ENCODE measurements at places on chromosomes 13 and 19. TPM values are rescaled to one million over a fixed set of nuclear protein-coding genes. Genes with fewer than 3 reads are reported as not detected.

PSG5 gene
- not detected for total RNA-seq

DNA sequence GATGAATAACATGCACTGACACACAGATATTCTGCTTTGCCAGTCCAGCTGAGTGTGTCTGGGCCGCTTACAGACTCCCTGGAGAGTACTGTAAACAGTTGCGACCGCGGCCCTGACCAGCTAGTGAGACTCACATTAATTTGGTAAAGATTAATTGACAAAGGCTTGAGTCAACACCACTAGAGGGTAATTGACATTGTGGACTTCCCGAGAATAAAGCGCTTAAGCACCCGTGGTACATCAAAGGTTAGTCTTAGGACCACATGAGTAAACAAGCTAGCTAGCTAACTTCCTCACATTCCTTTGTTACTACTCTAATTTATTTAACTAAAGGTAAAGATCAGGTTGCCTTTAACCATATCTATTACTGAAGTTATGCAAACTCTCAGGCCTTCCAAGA, 624.4 kb upstream of the ARGLU1 start:
- peak; percentile 6 for DNase-seq

PVR gene
- total RNA-seq: 4.4 TPM

DNA sequence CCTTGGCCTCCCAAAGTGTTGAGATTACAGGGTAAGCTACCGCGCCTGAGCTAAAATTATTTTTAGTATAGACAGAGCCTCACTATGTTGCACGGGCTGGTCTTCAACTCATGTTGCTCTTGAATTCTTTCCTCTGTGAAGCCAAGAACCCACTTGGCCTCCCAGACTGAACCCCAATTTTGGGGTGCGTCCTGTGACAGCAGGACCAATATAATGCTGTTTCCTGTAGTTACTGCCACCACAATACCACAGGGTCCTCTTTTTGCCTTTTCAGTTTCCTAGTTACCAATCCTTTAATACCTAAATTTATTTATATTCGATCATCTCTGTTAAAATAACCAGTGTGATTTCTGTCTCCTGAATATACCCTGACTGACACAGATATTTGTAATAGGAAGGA, 32.9 kb downstream of the TSKS start:
- DNase-seq: no peak

DNA sequence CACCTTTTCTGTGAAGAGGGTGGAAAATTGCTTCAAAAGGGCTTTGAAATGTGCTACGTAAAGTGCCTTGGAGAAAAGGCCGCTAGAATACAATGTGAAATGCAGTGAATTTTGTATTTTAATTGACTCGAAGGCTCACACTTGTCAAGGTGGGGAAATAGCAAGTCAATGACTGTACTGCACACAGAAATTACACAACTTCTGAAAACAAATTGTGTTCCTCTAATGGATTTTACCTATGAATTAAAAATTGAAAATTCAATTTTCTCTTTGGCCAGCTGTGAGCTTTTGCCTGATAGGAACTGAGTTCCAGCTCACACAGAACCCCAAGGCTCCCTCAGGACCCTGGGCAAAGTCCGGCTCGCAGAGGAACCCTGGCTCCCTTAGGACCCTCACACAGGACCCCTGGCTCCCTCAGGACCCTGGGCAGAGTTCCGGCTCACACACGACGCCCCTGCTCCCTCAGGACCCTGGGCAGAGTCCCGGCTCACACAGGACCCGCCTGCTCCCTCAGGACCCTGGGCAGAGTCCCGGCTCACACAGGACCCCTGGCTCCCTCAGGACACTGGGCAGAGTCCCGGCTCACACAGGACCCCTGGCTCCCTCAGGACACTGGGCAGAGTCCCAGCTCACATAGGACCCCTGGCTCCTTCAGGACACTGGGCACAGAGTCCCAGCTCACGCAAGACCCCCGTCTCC, 324.9 kb downstream of the UQCRFS1 start:
- DNase-seq: peak; percentile 69

TPTE2 gene
- total RNA-seq: 0.17 TPM

DNA sequence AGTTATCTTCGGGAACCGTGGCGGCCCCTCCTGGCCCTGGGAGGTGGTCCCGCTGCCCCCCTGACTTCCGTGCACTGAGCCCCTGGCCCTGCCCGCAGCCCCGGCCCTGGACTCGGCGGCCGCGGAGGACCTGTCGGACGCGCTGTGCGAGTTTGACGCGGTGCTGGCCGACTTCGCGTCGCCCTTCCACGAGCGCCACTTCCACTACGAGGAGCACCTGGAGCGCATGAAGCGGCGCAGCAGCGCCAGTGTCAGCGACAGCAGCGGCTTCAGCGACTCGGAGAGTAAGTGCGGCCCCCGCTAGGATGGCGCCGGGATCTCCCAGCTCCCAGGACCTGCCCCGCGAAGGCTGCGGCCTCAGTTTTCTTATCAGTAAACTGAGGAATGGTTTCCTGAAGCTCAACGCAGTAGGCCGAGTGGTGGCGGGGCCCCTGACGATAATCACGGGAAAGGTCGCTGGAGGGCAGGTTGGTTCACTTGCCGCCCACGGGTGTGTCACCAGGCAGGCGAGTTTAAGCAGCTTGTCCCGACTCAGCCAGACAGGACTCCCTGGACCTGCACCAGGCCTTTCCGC, 924 bp downstream of the RGCC start:
- DNase-seq: peak; percentile 54

ZNF43 gene
- 65.2 TPM for total RNA-seq

ERICH6B gene
- not detected for total RNA-seq

DNA sequence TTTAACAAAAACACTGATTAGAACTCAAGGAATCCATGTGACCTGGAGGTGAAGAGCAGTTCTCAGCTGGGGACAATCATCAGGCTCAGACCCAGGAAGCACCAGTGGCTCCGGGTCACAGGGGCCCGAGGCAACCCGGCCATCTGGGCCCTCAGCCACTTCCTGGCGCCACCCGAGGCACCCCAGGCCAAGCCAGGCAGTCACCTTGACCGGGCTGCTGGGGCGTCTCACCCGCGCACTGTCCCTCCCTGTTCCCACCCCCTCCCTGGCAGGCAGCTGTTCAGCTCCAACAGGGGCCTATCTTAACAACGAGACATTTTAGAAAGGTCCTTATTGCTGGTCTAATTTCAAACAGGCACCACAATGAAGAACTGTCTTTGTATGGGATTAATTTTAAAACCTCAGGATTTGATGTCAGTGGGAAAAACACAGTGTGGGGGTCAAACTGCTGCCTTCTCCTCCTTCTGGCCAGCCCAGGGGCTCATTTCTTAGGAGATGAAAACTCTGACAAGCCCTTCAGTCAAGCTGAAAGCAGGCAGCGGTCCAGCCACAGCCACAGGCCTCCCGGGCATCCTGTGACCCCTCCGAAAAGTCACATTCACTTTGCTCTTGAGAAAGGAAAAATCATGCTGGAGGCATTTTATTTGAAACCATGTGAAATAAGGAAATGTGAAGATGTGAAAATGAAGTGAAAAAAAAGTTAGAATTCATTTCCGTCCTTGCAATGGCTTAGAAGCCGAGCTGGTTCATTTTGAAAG, 83.3 kb downstream of the KCTD15 start:
- DNase-seq: no peak

DNA sequence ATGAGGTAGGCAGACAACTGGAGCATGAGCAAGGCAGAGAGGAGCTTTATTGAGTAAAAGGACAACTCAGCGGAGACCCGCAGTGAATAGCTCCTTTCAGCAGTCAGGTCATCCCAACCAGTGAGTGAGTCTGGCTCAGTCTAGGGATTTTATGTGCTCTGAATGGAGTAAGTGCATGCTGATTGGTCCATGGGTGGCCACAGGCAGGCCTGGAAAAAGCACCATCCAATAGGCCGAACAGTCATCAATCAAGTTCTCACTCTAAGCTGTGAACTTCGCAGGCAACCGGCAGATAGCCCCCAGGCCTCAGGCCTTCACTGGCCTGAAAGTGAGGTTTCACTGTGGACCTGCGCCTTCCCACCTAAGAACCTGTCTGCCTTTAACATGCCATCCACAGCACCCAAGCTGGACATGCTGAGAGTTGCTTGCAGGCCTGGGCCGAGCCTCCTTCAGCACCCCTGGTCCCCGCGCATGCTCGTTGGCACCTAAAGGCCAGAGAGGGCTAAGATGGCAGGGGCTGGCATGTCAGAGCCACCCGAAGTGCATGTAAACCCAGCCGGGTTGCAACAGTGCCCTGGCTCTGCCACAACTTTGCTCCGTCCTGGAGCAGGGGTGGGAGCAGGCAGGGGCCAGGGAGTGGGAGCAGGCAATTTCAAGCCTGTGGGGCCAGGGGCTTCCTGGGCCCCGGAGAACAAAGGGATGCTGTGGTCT, 698.7 kb downstream of the SLITRK1 start:
- no peak for DNase-seq

DNA sequence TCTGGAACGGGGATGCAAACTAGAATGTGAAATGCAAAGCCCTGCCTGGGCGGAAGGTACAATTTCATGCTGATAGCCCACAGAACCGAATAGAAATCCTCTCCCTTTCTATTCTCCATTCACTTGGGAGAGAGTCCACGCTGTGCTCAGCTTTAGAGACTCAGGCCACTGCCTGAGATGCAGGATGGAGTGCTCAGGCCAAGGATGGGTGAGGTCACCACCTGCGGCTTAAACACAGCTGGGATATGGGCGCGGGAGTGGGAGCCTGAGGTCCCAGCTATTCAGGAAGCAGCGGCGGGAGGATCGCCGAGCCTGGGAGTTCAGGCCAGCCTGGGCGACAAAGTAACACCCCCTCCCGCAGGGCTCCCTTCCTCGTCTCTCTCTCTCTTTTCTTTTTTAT, 446 bp upstream of the ZNF83 start:
- no peak for DNase-seq

DNA sequence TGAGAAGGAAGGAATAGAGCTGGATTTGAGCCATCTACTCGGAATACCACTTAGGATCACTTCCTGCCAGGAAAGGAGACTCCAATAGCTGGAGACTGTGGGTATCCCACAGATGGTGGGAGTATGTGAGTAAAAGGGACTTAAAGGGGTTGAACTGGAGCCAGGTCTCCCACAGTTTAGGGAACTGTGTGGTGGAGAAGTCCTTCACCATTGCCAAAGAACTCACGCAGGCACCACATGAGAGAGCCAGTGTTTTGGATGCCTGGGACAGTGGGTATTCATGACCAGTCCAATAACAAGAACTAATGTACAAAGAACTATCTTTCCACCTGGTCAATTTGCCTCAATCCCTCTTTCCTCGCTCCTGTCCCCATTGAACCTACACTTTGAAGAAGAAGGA, 24.4 kb upstream of the MYCBP2 start:
- DNase-seq: no peak

DNA sequence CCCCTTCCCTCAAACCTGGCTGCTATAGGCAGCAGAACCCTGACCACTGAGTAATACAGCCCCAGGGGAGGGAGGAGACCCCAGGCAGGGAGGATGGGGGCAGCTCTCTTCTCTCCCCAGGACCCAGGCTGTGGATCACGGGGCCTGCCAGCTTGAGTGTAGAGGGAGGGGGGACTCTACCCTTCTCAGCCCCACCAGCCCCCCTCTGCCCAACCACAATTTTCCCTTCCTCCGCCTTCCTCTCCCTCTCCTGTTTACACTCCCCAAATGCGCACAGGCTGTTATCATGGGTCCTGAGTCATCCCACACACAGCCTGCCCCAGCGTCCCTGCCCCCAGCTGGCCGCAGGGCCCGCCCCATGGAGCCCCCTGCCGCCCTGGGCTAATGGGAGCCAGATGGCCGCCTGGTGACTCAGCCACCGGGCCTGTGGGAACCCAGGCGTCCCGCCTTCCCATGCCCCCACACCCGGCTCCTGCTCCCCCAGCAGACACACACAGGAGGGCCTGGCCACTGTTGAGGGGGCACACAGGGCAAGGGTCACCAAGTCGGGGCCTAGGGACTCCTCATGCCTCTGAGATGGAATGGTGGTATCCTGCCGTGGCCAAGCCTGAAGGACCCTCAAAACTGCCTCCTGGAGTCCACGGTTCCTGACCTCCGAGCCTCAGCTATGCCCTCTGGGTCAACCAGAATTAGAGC, 13.6 kb downstream of the CCDC97 start:
- no peak for DNase-seq

DNA sequence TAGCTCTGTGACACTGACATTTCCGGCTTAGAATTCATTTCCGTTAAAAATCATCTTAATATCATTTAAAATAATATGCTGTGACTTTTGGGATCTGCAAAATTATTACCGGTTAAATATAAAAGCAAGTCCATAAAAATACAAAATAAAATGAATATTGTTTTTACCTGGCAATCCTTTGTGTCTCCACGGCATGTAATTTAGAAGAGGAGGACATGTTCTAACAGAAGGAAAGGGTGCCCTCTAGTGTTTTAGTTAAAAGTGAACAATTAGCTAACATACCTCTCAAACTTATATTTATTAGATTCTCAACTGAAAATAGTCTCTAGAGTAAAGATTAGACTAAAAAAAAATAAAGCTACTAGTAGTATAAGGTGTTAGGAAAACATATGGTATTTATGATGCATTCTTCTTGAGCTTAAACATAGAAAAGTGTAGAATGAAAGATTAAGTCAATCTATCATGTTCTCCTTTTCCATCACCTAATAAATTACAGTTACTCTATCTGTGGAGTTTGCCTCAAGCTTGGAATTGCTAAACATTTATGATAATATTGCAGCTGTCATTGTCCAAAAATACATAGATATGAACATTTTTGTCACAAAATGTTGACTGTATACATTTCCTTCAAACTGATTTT, 676.7 kb upstream of the SPRY2 start:
- peak; percentile 70 for DNase-seq

DNA sequence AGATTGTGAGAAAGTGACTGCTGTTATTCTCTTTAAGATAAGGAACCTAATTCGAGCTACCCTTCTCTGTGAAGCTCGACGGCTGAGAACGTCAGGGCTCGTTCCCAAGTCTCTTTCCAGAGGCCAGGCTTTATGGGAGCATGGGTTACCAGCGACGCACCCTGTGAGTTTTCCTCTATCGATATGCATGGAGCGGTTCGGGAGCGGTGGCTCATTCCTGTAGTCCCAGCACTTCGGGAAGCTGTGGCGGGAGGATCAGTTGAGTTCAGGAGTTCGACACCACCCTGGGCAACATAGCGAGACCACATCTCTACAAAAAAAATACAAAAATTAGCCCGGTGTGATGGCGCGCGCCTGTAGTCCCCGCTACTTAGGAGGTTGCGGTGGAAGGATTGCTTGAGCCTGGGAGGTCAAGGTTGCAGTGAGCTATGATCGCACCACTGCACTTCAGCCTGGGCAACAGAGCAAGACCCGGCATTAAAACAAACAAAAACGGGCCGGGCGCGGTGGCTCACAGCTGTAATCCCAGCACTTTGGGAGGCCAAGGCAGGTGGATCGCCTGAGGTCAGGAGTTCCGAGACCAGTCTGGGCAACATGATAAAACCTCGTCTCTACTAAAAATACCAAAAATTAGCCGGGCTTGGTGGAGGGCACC, 681 bp upstream of the ZNF606 start:
- DNase-seq: no peak

GRCh38 chr19:23558541-23558940, 128.5 kb downstream of the ZNF675 start:
- DNase-seq: no peak

- DNase-seq: no peak
Observed at GRCh38 chr19:29560313-29561075, 34.7 kb downstream of the VSTM2B start.

All from neural progenitor cell (in vitro differentiated cells).